ENCODE measurements at places on chromosomes 11 and 22.

- no peak for DNase-seq
Observed at GRCh38 chr11:15093432-15093831, 20.0 kb downstream of the CALCB start.

GRCh38 chr11:35106595-35106994 lies 32.4 kb upstream of the CD44 start:
- peak; percentile 19 for DNase-seq

DNA sequence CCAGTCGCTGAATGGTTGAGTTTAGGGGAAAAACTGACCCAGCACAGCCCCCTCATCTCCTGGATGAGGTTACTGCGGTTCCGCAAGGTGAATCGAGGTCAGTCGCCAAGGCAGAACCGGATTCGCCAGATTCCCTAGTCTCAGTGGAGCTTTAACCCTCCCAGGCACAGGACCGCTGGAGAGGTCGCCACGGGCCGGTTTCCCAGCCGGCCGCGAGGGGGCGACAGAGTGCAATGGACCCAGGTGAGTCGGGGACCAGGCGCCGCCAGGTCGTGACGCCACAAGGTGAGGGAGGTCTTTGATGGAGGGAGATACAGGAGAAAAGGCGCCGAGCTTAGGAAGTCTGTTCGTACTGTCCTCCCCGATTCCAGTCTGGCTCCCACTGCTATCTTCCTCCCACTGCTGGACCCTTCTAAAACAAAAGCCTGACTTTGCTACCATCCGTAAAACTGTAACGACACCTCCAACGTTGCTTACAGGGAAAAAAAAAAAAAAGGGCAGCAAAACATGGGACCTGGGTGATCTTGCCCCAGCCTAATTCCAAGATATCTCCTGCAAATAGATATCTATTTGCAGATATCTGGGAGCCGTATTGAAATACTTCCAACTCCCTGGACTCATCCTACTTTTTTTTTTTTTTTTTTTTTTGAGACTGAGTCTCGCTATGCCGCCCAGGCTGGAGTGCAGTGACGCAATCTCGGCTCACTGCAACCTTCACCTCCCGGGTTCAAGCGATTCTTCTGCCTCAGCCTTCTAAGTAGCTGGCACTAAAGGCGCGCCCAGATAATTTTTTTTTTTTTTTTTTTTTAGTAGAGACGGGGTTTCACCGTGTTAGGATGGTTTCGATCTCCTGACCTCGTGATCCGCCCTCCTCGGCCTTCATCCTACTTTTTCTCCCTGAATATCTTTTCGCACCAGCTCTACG lies 1.4 kb upstream of the GGA1 start:
- DNase-seq: peak; percentile 95

DNA sequence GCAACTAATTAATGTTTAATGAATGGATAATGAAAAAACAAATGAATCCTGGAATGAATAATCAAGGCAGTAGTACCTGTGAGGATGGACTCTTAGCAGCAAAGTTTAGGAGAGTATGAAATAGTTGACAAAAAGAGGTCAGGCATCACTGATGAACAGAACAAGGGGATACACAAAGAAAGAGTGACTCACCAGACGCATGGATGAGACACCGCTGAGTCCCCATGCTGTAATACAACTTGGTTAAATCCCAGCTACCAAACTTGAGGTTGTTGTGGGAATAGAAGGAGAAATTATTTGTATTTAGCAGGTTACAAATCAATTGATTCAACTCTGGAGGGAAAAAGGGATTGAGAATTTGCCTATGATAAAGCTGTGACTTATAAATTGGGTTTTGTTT lies 976.9 kb upstream of the TENM4 start:
- DNase-seq: no peak

- no peak for DNase-seq
Observed at GRCh38 chr11:117919341-117919740, 9.9 kb downstream of the TMPRSS13 start.

DNA sequence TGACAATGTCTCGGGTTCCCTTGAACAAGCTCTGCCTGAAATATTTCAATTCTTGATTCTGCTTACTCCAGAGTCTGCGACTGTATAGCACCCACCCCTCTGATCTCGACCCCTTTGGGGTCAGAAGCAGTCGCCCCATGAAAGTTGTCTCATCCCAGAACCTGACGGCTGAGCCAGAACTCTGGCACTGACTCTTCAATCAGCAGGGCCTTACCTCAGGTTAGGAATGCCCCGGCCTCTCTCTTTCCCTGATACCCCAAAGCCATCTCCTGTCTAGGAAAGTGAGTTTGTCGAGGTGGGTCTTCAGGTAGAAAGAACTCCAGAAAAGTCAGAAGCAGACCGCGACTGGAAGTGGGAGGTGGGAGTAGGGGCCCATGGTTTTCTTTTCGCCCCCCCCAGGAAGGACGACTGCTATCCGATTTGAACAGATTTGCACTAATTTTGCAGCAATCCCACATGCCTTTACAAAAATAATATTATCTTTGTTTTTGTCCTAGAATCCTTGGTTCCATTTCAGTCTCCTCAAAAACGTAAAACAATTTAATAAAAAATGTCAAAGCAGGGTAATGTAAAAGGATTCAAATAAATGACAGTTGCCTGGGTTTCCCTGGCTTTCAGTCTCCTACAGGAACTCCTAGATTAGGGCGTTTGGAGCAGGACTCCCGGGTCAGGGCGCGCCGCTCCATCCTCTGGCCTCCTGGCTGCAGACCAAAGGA lies 898 bp upstream of the ROBO3 start:
- no peak for DNase-seq

GRCh38 chr11:46210133-46210636 lies 67.3 kb upstream of the CREB3L1 start:
- no peak for DNase-seq

DNA sequence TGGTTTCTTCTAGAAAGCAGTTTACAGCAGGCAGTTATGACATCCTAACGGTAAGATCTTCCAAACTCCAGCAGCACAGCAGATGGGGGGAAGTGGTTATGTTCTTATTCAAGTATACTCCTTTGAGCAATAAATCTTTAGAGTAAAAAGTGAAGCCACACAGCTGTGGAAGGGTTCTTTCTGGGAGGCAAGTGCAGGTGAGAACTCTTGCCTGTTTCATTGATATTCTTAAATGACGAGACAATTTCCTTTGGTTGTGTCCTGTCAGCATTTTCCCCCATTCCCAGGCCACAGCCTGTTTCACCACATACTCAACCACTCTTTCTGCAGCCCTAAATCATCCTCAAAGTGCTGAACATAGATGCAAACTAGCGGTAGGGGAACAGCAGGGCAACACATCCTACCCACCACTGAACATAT lies 207.3 kb upstream of the MTNR1B start:
- DNase-seq: no peak

DNA sequence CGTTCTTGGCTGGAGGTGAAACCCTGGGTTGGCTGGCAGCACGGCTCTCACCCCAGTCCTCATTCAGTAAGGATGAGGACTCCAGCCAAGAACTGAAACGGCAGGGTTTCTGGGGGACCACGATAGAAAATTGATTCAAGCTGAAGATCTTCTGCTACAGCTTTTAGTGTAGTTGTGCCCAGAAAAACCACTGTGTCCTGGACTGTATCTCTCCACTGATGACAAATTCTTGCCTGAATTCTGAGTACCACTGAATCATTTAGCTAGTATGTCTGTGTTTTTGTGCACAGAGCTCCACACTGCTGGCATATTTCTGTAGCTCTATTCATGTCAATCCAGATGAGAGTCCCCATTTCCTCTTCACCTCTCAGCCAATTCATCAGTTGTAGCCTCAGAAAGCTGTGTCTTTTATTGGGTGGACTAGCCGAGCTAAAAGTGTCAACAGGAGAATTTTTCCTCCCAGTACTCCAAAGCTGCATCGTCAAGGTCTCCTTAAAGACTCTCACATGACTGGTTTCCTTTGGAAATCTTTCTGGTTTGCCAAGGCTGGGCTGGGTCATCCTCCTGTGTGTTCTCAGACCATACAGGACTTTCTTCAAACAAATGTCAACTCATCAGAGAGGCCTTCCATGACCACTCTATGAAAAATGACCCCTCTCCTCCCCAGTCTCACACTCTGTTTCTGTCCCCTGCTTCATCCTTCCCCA lies 144.6 kb downstream of the LDLRAD3 start:
- DNase-seq: no peak

All from CD4-positive, alpha-beta T cell treated with Interleukin-6 for 4 hours (primary cell).